ENCODE measurements at places on chromosomes 3 and 15. TPM values are rescaled to one million over a fixed set of nuclear protein-coding genes. Genes with fewer than 3 reads are reported as not detected.

GRCh38 chr3:11167590-11167989, 13.3 kb downstream of the HRH1 start:
- no peak for DNase-seq

DNA sequence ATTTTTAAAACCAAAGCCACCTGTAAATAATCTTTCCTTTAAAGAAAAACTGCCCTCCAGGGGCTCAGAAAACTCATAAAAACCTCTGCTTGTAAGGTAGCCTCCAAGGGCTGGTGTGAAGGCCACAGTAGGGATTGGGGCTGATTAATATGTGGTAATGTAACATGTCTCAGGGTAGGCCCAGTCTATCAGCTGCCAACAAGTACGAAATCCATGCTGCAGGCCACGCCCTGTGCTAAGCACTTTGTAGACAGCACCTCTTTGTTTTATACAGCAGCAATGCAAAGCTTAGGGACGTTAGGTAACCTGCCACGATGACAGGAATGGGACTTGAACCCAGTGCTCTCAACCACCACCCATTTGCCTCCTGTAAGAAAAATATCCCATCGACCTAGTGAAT, 65.6 kb upstream of the PRICKLE2 start:
- DNase-seq, result no peak

- no peak for DNase-seq
These were observed 35.2 kb upstream of the SMAD3 start for GRCh38 chr15:67030036-67030762.

GRCh38 chr15:37219211-37219701, 118.9 kb upstream of the MEIS2 start:
- DNase-seq, result no peak

- no peak for DNase-seq
These were observed 3.1 kb upstream of the CAMKV start for GRCh38 chr3:49872801-49873281.

DNA sequence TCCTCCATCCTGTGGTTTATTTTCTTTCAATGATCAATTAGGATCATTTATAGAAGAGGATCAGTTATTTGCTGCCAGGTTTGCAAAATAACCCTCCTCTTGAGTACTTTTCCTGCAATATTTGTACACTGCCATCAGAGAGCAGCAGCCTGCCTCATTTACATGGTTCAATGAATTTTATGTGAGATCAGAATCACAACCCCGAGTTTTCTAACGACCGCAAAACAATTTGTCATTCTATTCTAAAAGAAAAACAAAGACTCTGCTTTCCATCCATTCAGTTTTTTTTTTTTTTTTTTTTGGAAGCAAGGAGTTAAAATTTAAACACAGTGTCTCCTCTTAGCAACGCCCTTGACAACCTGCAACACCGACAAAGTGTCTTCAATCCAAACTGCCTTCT, 146.9 kb downstream of the RAB11A start:
- no peak for DNase-seq

GRCh38 chr15:25710184-25710583, 152.9 kb downstream of the ATP10A start:
- peak; percentile 38 for DNase-seq

GRCh38 chr3:18422972-18423371, 2.2 kb downstream of the SATB1 start:
- no peak for DNase-seq

GRCh38 chr3:139340784-139341183, 3.0 kb upstream of the MRPS22 start:
- DNase-seq, result no peak

DNA sequence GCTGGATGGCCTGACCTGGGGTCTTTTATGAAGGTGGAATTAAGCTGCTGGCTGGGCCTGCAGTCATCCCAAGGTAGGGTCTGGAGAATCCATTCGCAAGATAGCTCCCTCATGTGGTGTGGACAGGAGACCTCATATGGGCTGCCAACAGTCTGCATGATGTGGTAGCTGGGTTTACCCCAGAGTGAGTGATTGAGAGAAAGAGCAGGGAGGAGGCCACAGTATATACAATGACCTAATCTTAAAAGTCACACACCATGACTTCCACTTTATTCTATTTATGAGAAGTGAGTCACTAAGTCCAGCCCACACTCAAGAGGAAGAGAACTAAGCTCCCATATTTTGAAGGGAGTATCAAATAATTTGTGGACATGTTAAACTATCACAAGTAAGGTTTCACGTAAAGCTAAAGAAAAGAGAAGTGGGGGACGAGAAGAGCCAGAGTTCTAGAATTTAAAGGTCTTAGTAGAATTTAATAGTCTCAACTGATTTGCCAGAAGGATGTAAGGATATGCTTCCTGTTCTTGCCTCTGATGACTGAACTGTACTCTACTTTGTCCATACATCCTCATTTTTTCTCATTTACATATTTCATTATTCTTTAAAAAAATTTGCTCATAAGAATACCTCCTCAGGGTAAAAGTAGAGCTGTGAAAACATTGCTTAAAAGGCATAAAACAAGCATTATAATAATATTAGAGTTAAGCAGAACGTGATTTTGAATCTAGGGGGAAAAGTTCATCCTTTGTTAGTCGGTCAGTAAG, 184.4 kb downstream of the PEX5L start:
- no peak for DNase-seq

DNA sequence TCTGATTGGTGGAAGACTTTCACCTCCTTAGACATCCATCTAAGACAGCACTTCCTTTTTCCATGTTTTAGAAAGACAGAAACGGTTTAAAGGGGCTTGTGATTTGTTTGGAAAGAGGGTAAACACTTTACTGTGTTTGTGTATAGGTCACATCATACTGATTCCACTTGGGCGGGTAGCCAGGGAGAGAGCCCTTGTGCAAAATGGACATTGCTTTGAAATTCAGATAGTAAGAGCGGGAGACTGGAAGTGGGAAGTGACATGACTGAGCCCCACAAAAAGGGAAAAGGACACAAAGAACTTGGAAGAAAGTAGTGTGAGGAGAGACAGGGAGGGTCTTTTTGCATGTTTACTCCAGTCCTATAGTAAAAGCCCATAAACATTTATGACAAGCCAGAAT, 195.6 kb upstream of the CNTN4 start:
- DNase-seq, result no peak

GRCh38 chr3:4637265-4637664, 144.1 kb downstream of the ITPR1 start:
- DNase-seq, result no peak

DNA sequence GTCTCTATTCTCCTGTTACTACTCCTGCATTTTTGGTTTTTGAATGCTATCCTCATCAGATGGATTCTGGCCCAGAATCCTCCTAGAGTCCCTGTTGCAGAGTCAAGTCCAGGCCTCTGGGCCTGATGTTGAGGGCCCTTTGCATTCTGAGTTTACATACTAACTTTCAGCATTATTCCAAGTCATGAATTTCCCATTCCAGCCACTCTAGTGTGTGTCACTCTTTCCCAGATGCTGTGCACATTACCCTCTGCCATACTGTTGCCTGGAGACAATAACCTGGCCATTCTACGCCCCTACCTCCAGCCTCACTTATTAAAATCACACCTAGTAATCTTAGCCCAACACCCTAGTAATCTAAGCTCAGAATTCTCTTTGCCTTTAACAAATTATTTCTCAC, 53.4 kb downstream of the GXYLT2 start:
- no peak for DNase-seq

Gene MASP1
- total RNA-seq, result not detected

Gene ZNF860
- total RNA-seq, result not detected

Gene GOLGA6B
- total RNA-seq, result 0.18 TPM

Gene PPP1R14D
- not detected for total RNA-seq

Gene PPIP5K1
- total RNA-seq, result 25.6 TPM

Gene GCNT3
- not detected for total RNA-seq

Gene GPR62
- not detected for total RNA-seq

Measured in T-helper 17 cell (primary cell).